ENCODE measurements at places on chromosomes 5 and 9. TPM values are rescaled to one million over a fixed set of nuclear protein-coding genes. Genes with fewer than 3 reads are reported as not detected.

DNA sequence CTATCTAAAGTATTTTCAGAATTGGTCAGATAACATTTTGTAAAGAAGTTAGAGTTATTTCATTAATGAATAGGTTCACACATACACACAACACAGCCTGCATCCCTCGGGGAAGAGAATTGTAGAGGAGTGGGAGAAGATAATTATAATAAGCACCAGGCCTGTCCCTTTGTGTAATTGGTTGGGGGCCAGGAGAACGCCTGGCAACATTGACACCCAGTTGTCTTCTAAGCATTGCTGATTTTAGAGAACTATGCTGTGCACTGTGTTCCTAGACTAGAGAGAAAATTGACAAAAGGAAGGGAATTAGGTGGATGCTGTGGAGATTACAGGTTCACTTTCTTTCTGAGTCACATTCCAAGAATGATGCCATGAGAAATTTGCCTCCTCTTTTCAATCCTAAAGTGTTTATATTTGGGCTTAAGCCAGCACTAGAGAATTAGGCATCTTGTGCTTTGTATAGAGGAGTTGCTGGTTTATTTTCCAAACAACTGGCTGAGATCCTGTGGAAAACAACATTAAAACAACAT is 247.6 kb downstream of the COX7C start:
- DNase-seq = no peak

Gene PLAC8L1
- total RNA-seq = 0.36 TPM

Gene SLC27A6
- total RNA-seq = not detected

Gene SEMA5A
- total RNA-seq = 0.52 TPM

- DNase-seq = no peak
Measured at GRCh38 chr5:124841829-124842712, 95.6 kb upstream of the ZNF608 start.

DNA sequence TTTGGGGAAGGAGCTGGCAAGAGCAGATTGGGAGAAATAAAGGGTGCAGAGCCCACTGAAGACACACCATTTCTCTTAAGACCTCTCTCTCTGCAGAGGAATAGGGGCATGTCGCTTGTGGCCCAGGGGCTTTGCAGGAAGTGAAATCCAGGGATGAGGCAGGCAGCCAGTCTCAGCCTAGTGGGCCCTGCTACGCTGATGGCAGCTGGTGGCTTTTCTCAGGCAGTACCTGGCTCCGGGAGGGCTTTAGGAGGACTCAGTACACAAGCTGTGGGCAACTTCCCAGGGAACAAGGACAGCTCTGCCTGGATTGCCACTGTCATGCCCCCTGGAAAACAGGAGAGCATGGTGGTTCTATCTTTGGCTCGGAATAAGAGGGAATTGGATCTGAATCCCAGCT is 76.2 kb upstream of the NEURL1B start:
- DNase-seq = no peak

DNA sequence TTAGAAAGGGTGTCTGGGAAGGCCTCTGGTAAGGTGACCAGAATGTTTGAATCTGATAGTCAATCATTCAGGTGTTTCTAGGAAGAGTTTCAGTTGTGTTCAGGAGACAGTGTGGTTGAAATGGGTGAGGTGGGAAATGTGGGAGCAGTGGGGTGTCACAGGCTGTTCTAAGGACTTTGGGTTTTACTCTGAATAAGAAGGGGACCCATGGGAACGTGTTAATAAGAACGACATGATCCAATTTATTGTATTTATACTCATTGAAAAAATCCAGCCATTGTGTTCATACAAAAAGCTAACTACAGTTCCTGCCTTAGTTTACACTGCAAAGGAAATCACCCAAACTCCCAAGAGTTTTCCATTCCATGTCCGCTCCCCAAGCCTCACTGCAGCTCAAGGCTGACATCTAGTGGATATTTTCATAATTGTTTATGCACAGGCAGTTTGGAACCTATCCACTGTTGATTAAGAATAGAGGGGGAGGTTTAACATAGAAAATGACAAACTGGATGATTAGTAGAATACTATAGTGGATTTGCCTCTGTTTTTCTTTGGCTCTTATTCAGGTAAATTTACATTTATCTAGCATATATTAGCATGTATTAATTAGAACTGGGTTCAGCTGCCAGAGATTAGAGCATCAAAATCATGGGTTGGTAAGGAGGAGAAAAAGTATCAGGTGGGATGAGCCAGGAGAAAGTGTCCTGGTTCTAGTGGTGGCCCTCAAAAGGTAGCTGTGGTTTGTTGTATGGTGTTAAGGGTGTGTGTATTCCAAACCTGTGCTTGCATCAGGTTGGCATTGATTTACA is 17.7 kb downstream of the CAVIN4 start:
- DNase-seq = peak; percentile 22

DNA sequence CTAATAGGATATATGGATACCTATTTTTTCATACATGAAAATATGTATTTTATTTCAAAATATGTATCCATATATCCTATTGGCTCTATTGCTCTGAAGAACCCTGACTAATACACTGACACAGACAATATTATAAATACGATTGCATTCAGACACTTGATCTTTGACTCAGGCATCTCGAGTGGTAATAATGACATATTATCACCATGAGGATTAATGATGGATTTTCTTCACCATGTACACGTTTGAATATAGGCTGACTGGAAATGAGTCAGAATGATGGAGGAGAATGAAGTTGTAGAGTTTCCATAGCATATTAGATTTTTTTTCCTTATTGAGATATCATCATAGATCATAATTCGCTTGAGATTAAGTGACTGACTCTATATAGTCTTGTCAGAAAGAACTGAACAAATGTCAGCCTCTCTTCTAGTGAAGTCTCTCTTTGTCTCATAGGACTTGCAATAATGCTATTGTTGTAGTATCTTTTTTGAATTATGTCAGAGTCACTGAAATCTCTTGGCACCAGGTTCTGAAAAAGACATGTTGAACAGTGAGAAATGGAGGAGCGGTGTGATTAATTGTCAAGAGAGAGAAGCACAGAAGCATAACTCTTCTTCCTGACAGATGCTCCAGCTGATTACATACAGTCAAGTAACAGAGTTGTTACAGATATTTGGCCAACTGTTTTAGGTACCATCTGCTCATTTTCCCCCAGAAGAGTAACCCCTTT is 41.4 kb upstream of the SLCO6A1 start:
- no peak for DNase-seq

All from activated CD4-positive, alpha-beta memory T cell treated with anti-CD3 and anti-CD28 coated beads for 36 hours (primary cell).